ENCODE measurements at places on chromosomes 1 and 21.

DNA sequence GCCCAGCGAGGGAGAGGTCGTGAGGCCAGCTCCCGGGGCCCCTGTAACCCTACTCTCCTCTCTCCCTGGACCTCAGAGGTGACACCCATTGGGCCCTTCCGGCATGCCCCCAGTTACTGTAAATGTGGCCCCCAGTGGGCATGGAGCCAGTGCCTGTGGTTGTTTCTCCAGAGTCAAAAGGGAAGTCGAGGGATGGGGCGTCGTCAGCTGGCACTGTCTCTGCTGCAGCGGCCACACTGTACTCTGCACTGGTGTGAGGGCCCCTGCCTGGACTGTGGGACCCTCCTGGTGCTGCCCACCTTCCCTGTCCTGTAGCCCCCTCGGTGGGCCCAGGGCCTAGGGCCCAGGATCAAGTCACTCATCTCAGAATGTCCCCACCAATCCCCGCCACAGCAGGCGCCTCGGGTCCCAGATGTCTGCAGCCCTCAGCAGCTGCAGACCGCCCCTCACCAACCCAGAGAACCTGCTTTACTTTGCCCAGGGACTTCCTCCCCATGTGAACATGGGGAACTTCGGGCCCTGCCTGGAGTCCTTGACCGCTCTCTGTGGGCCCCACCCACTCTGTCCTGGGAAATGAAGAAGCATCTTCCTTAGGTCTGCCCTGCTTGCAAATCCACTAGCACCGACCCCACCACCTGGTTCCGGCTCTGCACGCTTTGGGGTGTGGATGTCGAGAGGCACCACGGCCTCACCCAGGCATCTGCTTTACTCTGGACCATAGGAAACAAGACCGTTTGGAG, 23.7 kb upstream of the TNFRSF1B start:
- DNase-seq, result peak; percentile 53

- no peak for DNase-seq
These were observed 2.3 kb downstream of the LRRC8D start for GRCh38 chr1:89822999-89823628.

- DNase-seq, result no peak
These were observed 42.8 kb upstream of the ATF3 start for GRCh38 chr1:212565571-212566305.

DNA sequence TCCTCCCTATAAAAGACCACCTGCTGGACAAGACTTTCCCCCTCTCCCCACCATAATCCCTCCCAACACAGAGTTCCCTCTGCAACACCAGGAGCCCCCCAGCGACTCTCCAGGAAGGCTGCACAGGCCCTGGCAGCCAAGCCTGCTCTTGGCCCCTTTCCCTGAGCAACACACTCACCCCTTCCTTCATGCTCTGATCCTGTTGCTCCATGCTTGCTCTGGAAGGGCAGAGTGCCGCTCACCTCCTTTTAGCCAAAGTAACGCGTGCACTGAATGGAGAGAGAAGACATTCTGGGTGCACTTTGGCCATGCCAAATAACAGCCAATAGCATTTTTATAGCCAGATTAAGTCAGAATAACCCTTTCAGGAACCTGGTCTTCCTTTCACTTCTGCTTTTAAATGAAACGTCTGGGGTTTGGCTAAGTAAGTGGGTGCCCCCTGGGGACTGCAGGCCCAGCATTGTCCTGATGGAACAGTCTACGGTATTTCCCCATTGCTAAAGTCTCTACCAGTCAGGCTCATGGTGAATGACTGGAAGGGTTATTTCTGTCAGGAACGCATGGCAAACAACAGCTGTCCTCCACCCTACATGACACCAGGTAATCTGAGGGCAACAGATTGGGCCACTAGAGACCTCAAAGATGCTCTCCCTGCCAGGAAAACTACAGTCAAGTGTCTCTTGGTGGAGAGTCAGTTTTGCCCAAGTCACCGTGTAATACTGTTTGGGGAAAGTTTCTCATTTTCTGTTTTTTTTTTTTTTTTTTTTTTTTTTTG, at the start of gene SLC2A5:
Gene SLC2A5 (minus strand): TSS at position 310 of the 775 bp plus-strand sequence. CDS start 99 bp downstream, at position 211.
- DNase-seq, result peak; percentile 86

DNA sequence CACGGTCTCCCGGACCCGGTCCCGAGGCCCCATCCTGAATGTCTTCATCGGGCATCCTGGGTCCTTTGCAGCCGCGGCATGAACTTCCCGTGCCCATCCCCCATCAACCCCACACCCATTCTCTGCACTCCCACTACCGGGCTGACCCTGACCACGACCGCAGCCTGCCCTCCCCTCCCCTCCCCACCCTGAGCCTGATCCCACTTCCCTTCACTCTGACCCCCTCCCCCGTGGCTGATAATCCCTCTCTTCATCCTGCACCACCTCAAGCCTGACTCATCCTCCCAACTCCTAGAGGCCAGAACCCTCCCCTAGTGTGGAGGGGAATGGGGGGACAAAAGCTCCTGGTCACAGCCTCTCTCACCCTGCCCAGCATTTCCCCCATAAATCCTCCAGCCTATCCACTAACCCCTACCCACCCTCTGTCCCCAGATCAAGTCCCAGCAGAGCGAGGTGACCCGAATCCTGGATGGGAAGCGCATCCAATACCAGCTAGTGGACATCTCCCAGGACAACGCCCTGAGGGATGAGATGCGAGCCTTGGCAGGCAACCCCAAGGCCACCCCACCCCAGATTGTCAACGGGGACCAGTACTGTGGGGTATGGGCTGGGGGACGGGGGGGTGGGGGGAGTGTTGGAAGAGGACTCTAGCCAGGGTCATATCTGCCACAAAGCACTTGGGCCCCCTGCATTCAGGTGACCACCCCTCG, 602 bp downstream of the SH3BGRL3 start:
- DNase-seq, result no peak

- DNase-seq, result no peak
These were observed 20.5 kb upstream of the CD2 start for GRCh38 chr1:116733476-116734365.

- no peak for DNase-seq
These were observed 4.7 kb downstream of the CELF3 start for GRCh38 chr1:151711951-151712350.

GRCh38 chr21:25464275-25464674, 143.0 kb downstream of the MRPL39 start:
- DNase-seq, result no peak

DNA sequence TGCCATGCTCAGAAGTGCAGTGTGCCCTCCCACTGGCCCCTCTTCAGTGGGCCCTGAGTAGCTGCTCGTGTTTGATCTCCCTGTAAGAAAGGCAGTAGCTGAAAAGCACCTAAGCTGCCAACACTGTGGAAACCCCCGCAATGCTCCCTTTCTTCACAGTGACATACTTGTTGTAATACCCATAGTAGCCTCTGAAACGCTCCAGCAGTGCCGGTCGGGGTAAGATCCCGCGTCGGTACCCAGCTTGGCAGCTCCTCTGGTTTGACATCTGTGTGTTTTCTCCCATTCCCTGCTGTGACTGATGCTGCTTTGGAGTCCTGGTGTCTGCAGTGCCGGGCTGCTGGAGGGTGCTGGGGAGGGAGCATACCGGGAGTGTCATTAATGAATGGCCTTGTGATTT, 3.6 kb downstream of the CHAF1B start:
- no peak for DNase-seq

GRCh38 chr1:29521438-29521715, 285.1 kb downstream of the PTPRU start:
- no peak for DNase-seq

GRCh38 chr1:119046785-119047438, 58.8 kb upstream of the TBX15 start:
- no peak for DNase-seq

- no peak for DNase-seq
These were observed 104.6 kb upstream of the TENT5C start for GRCh38 chr1:117501281-117501680.

GRCh38 chr1:172154551-172154950, 265.9 kb upstream of the C1orf105 start:
- DNase-seq, result no peak

DNA sequence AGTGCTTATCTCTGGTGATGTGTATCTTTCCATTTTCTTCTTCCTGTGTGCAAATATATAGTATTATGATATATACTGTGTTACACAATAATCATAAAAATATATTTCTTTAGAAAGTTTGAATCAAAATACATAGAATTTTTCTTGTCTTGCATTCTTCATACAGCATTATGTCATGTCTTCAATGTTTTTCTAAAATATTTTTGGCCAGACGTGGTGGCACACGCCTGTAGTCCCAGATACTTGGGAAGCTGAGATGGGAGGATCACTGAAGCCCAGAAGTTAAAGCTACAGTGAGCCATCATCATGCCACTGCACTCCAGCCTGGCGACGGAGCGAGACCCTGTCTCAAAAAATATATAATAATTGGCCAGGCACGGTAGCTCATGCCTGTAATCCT, 41.6 kb downstream of the IL6R start:
- DNase-seq, result no peak
